RCC 7860 (cell line): ENCODE measurements at places on chromosomes 2 and 18.

- DNase-seq, result no peak
These were observed 13.5 kb upstream of the GPR55 start for GRCh38 chr2:230938516-230939065.

DNA sequence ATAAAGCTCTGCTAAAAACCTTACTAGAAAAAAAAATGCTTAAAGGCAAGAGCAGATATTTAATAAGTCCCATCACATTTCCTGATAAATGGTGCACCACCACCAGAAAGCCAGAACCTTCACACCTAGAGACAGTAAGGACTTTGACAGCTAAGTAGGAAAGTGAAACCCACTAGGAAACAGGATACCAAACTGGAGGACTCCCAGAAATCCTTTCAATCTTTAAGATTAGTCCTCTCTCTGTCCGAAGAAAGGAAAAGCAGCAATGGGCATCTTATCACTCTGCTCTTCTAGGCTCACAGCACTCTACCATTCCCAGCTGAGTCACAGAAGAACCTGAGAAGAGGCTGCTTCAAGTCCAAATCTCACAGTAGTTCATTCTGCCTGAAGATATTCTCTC, 3.7 kb downstream of the DYM start:
- no peak for DNase-seq

DNA sequence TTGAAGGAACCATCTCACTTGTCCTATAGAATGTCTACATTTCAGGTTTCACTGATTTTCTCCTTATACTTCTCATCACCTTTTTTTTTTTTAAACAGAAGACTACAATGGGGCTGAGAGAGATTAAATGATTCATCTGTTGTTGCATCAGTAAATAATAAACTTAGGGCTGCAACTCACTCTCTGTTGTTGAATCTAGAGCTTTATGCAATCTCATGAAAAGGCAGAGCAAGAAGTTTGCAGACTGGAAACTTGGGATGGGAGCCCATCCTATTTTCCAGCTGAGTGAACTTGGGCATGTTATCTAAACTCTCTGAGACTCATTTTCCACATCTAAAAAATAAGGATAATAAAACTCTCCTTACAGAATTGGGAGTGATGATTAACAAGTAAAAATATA, 58.4 kb downstream of the PDE1A start:
- peak; percentile 20 for DNase-seq

DNA sequence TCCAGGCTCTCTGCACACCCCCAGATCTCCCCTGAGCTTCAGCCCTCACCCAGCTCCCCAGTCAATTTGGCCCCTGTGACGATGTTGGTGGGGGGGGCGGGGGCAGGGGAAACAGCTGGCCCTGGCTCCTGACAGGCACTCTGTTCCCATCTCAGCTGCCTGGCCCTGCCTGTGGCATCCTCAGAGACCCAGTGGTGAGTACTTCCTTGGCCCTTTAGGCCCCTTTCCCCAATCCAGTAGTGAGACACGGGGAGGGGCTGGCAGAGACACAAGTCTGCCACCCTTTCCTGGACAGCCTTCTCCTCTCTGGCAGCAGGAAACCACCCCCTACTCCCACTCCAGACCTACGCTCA, 19.3 kb upstream of the C1QL2 start:
- DNase-seq, result no peak

DNA sequence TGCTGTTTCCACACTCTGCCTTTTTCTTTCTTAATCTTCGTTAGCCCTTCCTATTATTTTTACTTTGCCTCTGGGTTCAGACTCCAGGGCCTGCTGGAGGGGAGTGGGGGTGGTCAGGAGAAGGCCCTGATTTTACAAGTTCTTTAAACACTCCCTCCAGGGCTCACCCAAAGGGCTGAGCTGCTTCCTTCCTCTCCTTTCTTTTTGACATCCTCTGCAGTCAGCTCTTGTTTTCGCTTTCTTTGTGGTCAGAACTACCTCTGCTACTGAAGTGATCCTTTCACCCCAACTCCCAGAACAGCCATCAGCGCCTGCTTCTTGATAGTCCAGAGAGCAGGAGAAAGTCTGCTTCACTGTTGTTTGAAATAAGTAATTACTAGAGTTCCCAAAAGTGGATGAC, 925.7 kb downstream of the EPHA4 start:
- no peak for DNase-seq

- DNase-seq, result no peak
These were observed 2.1 kb upstream of the SKA1 start for GRCh38 chr18:50372743-50373142.

DNA sequence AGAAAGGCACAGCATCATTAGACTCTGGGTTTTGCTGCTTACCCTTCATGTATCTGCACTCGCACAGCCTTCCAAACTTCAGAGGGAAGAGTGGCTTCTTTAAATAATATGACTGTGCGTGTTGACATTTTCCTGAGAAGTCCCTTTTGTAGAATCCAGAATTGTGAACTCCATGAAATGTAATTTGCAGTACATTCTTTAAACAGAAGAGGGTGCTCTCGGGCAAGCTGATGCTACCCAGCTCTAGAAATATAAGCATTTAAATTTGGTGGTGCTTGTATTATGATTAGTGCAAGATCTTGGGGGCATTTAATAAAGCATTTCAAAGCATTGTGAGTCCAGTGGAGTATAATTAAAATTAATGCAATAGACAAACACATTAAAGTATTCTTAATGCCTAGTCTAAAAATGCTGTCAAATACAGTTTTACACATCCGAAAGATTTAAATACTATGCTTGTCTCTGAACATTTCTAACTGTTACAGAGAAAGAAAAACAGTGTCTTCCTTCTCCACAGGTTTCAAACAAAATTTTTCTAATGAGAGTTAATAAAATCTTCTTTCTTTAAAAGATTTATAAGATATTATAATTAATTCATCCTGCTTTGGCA, 17.3 kb upstream of the GTF2A1L start:
- peak; percentile 18 for DNase-seq

- no peak for DNase-seq
These were observed 98.2 kb downstream of the TPO start for GRCh38 chr2:1511455-1511854.

GRCh38 chr2:64766841-64767669, 113.3 kb upstream of the SERTAD2 start:
- DNase-seq, result peak; percentile 6

DNA sequence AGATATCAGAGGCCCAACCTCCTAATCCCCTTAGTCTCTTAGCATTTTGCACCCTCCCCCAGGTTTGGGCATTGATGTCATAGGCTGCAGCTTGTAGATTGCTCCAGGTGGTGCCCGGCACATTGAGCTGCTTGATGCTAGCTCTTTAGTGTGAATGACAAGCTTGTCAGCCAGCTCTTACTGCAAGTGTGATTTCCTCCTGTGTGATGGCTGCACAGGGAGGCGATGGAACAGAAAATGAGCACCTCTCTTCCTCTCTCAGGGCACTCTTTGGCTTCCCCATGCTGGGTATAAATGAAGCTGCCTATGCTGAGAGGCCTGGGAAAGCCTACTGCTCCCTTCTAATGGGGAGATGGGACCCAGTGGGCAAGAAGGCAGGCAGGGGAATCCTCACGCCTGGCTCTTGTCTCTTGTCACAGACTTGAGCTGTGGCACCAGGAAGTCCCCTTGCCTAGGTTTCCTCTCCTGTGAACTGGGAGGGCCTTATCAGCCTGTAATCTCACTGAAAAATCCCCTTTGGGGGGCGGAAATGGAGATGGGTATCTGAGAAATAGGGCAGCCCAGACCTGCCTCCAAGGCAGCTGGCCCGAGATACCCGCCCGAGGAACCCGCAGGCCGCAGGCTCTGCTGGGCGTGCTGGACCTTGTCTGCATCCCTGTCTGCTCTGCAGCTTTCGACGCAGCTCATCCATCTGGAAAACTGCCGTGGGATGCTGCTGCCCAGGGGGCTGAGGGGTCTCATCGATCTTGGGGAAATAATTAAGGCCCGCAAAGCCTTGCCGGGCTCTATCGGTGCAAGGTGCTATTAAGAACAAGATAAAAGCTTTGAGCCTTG, 163.5 kb upstream of the CXCR4 start:
- DNase-seq, result no peak

GRCh38 chr18:74196220-74197119, 48.1 kb downstream of the TIMM21 start:
- peak; percentile 55 for DNase-seq

DNA sequence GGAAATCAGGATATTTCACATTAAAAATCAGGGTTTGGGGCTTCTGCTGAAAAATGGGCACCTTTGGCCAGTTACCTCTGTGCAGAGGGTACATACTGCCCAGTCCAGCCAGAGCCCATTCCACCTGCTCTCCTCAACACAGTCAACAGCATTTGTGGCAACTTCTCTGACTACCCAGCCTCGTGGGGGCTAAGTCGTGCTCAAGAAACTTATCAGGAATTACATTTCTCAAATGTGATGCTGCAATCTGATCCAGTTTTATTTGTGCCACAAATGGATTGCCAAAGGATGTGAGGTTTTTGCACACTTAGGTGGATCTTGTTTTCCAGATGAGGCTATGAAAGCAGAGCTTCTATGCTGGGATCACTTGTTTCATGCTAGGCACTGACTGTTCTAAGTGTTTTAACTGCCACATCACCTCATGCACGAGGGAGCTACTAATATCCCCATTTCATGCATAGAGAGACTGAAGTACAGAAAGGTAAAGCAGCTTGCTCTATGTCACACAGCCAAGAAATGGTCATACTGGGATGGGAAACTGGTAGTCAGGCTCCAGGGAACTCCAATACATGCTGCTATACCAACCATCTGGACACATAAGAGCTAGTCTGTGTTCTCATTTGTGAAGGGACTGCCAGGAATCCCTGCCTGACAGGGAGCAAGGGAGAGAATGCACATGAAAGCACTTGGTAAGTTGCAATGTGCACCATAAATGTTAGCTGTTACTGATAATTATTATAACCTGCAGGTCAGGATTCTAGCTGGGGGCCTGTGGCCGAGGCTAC, 89.0 kb upstream of the HK2 start:
- DNase-seq, result no peak

- DNase-seq, result no peak
These were observed 4.1 kb upstream of the CYS1 start for GRCh38 chr2:10084223-10084865.

GRCh38 chr2:11213090-11213638, 57.9 kb downstream of the SLC66A3 start:
- DNase-seq, result no peak

- no peak for DNase-seq
These were observed 56.4 kb upstream of the ODC1 start for GRCh38 chr2:10504370-10504993.

DNA sequence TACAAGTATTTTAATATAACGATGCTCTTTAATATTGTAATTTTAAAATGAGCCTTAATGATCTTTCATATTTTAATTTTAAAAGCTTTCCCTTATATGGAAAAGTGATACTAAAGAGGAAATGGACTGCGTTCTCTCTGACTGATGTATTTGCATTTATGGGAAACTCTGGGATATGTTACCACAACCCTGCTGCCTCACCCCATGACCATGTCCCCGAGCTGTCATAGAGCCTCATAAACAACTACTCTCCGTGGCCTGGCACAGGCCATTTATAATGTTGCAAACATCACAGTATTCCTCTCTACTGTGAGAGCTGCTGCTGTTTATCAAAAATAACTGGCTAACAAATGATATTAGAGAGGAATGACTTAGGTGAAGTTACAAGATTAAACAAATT, 75.8 kb upstream of the SEC11C start:
- no peak for DNase-seq

DNA sequence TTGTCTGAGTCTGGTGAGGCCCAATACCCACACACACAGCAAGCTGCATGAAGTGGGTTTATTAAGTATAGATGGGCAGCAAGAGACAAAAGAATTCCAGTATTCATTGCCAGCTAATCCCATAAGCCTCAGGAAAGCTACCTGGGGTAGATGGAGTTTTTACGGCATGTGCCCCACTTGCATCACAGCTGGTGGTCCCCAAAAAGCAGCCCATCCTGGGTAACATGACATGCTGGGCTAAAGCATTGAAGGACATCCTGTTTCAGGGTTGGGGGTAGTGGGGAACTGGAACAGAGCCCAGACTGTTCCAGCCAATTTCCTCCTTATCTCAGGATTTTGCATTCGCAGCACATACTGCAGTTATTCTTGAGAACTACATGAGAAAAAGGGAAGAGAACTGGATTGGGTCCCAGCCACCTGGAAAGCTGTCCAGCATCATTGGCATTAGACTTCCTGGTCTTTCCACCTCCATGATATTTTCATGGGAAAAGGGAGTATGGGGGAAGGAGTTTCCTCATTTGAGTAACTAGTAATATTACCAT, 240.1 kb upstream of the MMADHC start:
- DNase-seq, result no peak

DNA sequence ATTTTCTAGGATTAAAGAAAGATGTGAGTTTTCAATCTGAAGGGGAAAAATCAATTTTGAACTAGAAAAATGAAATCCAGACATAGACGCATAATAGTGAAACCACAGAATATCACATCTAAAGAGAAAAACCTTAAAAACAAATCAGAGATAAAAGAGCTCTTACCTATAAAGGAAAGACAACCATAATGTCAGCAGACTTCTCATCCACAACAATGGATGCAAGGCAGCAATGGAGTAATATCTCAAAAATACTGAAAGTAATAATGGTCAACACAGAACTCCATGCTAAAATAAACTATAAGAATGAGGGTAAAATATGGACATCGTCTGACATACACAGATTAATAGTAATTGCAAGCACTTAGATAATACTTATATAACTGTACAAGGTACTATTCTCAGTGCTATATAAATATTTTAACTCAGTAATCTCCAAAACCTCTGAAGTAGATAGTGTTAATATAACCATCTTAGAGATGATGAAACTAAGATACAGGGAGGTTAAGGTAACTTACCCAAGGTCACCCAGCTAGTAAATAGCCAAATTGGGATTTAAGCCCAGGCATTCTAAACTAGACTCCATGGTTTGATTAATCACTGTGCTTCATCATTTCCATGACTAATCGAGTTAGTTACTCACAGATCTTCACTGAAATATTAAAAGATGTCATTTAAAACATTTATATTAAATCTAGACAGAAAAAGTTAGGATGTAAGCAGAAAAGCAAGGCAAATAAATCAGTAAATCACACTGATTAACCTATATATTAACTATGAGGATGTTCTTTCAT, 89.4 kb upstream of the SPTBN1 start:
- no peak for DNase-seq

- DNase-seq, result peak; percentile 13
These were observed 217.1 kb downstream of the KLHL29 start for GRCh38 chr2:23602116-23602515.

DNA sequence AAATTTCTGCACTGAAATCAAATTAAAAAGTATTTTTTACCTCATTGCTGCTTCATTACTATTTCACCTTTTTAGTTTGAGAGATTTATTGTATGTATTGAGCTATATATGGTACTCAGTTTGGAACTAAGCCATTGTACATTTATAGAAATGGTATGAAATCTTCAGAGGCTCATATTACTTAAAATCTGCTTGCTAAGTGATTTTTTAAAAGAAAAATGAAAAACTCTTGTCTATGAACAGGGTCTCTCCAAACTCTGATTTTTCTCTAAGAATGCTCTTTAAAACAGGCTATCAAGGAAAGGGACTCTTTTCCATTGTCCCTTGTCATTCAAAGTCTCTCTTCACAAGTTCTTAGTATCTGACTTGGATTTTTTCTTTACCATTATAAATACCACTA, 31.8 kb downstream of the C1D start:
- DNase-seq, result no peak

GRCh38 chr18:70188113-70188512, 17.4 kb downstream of the RTTN start:
- DNase-seq, result no peak
